T-helper 2 cell treated with Interferon-gamma antibody and Interleukin-4, amounts not matched to agents 100 ng/mL and 5 ng/mL, for 36 hours (primary cell): ENCODE measurements at places on chromosomes 5 and 9. TPM values are rescaled to one million over a fixed set of nuclear protein-coding genes. Genes with fewer than 3 reads are reported as not detected.

OR2V1 gene
- total RNA-seq: not detected in 2 replicates

PDZD2 gene
- total RNA-seq: not detected in 2 replicates

CENPK gene
- total RNA-seq: 87.3 and 90.2 TPM in 2 replicates

RASEF gene
- total RNA-seq: not detected in 2 replicates

IZUMO3 gene
- total RNA-seq: not detected in 2 replicates

PCDH1 gene
- not detected in 2 replicates for total RNA-seq

FAM78A gene
- 99.3 and 101 TPM in 2 replicates for total RNA-seq

DMRT3 gene
- total RNA-seq: not detected in 2 replicates

ENHO gene
- not detected in 2 replicates for total RNA-seq

MARCOL gene
- total RNA-seq: not detected in 2 replicates

SLC34A3 gene
- total RNA-seq: not detected in 2 replicates
